ENCODE measurements at places on chromosomes 1 and 21.

DNA sequence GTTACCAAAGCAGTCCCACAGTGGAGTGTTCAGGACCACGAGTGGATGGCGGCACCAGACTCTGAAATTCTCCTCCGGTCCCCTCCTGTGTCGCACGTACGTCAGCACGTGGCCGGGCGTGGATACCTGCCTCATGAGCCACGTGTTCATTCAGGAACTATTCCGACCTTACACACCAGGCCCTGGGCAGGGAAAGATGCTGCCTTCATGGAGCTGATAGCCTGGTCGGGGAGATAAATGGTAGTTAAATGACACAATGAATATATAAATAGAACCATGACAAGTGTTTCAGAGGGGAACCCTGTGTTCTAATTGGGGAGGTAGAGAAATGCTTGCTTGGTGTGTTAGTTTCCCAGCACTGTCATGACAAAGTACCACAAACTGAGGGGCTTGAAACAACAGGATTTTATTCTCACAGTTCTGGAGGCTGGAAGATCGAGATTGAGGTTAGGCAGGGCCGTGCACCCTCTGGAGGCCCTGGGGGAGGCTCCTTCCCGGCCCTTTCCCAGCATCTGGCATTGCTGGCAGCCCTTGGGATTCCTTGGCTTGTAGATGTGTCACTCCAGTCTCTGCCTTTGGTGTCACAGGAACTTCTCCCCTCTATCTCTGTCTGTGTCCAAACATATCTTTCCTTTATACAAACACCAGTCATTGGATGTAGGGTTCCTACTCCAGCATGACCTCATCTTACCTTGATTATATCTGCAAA lies 28.9 kb upstream of the GPR137B start:
- no peak for DNase-seq

DNA sequence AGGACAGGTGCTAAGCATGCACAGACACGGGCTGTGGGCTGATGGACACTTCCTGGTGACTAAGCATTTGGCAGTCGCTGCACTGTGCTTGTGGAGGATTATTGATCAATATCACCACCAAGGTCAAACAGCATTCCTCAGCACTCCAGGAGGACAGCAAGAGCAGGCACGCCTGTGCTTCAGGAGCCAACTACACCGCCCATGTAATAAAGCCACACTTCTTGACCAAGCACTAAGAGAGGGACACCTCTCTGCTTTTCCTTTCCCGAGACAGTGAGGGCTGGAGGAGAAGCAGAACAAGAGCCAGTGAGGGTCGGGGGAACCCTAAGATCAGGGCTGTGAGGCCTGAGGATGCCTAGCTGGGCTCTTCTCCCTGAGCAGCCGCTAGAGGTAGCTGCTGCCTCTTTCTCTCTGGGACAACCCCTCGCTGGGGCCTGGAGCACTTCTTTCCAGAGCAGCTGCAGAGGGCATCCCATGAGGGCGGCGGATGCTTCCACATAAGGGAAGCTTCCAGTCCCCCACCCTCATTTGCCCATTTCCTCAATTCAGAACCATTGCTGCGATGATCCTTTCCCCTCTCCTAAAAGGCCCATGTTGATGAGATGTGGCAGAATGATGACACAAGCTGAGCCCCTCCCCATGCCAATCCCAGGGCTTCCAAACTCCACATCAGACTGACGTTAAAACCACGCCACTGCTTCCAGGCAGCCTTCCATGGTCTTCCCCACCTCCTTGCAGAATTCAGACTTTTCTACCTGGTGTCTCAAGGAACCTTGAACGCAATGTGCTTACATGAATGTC lies 19.1 kb downstream of the RAB7B start:
- peak; percentile 60 for DNase-seq

- DNase-seq = no peak
Measured at GRCh38 chr21:26041431-26042180, 129.0 kb downstream of the APP start.

DNA sequence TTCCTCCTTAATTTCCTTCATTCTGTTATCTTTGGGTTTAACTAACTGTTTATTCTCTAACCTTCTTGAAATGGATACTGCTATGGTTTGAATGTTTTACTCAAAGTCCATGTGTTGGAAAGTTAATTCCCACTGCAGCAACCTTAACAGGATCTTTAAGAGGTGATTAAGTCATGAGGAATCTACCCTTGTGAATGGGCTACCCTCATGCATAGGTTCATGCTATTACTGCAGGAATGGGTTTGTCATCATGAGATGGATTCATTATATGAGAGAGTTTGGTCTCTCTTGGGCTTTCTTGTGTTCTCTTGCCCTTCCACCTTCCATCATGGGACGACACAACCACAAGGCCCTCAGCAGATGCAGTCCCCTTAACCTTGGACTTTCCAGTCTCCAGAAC lies 516.9 kb downstream of the ADGRL2 start:
- DNase-seq = peak; percentile 56

- no peak for DNase-seq
Measured at GRCh38 chr1:44802306-44803061, 2.3 kb downstream of the PLK3 start.

GRCh38 chr1:150749720-150750311 lies 15.8 kb downstream of the CTSS start:
- no peak for DNase-seq

DNA sequence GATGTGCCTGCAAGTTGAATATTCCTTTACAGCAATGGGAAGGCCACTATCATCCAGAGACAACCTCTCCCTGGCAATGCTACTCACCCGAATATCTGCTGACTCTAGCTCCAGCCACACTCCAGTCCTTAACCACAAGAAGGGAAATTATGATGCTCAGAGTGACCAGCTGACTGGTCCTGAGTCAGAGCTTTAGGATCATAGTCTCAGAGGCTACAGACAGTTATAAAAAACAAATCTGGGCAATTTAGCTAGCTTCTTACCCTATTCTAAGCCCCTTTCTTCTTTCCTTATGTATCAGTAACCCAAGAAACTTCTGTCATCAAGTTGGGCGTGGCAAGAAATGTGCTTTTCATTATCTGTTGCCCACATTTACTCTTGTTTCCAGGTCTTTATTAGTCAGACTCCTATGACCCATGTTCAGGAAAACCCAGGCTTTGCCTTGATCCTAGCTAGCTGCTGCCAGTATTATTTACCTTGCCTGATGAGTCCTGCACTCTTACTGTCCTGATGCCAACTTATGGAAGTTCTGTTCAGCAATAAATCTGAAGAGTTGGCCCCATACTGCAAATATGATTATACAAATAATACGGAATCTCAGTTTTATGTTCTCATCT lies 207.0 kb downstream of the TTLL7 start:
- no peak for DNase-seq

DNA sequence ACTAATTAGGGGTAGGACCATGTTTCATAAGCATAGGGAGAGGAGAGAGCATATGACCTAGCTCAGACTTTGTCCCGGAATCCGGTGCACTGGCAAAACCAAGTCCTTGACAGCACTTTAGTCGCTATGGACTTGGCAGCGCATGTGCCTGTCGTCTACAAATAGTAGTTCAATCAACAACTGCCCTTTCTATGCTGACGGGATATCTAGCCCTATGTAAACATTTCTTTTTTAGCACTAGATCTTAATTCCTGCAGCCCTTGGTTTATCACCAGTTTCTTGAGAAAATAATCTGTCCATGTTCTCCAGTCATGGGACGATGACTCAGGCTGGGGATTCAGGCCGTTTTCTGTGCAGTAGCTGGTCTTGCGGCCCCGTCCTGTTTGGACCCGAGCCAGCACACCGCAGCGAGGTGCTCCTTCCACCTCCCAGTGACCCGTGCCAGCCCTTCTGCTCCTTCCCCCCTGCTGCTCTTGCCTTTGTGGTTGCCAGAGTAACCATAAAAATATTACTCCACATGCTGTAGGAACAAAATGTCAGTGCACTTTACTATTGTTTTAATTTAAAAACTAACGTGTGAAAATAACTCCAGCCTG lies 8.6 kb upstream of the MT1HL1 start:
- no peak for DNase-seq

DNA sequence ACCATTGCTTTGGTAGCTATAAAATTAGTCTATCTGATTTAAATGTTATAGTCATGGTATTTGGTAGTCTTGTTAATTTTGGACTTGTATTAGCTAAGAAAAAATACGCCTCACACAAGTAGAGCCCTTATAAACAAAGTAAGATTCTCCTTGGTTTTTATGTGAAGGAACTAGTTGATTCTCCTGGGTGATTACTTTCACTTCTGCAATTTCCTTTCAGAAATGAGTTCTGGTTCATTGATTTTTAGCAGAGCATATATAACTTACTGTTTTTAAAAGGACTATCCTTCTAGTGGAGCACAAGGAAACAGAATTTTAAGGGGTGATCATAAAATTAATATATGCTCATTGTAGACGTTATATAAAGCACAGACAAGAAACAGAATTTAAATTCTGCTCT lies 120.1 kb downstream of the BACH1 start:
- no peak for DNase-seq

- DNase-seq = no peak
Measured at GRCh38 chr1:113990961-113991360, 11.7 kb downstream of the OLFML3 start.

DNA sequence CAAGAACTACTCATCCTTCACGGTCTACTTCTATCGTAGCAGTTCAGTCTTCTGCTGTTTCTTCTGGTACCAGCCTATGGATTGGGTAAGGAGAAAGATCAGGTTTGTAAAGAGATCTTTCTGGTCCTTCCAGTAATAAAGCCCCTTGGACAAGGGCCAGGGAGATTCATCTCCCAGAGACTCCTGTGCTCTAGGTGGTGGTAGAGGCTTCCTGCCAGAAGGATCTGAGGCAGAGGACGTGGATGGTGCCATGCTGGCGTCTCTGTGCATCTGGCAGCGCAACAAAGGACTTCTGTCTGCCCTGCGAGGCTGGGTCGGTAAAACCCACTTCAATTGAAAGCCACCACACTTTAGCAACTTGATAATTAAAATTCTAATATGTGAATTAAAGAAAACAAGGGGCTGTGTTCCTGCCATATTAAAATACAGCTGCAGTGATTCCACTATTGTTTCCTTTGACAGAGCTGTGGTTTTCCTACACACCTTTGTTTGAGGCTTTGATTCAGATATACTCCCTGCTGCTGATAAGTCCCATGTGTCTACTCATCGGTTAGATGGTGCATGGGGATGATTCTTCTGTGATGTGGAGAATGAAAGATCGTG lies 73.6 kb downstream of the ROR1 start:
- no peak for DNase-seq

- DNase-seq = no peak
Measured at GRCh38 chr1:66182026-66182425, 351.9 kb upstream of the SGIP1 start.

- DNase-seq = no peak
Measured at GRCh38 chr1:226798427-226799411, 59.6 kb upstream of the ITPKB start.

DNA sequence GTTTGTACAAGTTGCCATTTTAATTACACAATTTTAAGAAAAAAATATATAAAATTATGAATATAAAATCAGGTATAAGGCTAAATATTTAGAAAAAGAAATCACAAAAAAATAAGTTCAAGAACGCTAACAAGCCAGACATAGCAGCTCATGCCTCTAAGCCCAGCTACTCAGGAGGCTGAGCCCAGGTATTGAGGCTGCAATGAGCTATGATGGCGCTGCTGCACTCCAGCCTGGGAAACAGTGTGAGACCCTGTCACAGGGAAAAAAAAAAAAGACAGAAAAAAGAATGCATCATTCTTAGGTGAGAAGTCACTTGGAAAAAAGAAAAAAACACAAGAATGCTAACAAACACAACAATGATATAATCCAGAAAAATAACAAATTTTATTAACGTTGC lies 112.3 kb upstream of the PRDX6 start:
- DNase-seq = no peak

DNA sequence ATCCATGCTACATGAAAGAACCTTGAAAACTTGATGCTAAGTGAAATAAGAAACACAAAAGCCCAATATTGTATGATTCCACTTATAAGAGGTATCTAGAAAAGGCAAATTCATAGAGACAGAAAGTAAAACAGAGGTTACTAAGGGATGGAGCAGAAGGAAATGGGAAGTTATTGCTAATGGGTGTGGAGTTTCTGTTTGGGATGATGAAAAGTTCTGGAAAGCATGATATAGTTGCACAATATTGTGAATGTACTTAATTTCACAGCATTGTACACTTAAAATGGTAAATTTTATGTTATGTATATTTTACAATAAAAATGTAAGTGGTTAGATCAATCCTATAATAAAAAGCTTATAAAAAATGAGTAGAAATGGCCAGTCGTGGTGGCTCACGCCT lies 1.6 kb upstream of the NECAP2 start:
- no peak for DNase-seq

DNA sequence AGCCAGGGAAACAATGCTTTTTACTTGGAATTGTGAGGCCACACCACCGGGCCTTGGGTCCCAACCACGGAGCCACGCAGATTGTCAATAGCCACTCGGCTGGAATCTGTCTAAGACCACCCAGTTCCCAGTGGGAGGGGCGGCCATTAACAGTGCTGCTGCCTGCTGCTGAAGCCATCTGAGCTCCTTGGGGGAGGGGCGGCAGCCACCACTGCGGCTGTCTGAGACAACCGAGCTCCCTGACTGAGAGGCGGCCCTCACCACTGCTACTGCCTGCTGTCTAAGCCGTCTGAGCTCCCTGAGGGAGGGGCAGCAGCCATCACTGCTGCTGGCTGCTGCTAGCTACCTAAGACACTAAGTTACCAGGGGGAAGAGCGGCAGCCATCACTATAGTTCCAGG lies 64.3 kb downstream of the DMRTA2 start:
- no peak for DNase-seq

- no peak for DNase-seq
Measured at GRCh38 chr1:80918380-80918779, 882.4 kb upstream of the ADGRL2 start.

- no peak for DNase-seq
Measured at GRCh38 chr1:214469290-214469689, 82.1 kb downstream of the PTPN14 start.

DNA sequence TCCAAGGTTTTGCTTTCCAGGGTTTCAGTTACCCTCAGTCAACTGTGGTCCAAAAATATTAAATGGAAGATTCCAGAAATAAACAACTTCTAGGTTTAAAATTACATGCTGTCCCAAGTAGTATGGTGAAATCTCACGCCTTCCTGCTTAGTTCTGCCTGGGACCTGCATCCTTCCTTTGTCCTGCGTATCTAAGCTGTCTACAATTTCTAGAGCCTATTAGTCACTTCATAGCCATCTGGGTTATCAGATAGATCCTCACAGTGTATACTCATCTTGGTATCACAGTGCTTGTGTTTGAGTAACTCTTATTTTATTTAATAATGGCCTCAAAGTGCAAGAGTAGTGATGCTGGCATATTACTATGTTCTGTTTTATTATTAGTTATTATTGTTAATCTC lies 157.7 kb downstream of the ROR1 start:
- no peak for DNase-seq

GRCh38 chr1:156692441-156692924 lies 12.9 kb downstream of the CRABP2 start:
- DNase-seq = no peak

GRCh38 chr1:89104147-89104546 lies 21.8 kb downstream of the GBP2 start:
- DNase-seq = no peak

DNA sequence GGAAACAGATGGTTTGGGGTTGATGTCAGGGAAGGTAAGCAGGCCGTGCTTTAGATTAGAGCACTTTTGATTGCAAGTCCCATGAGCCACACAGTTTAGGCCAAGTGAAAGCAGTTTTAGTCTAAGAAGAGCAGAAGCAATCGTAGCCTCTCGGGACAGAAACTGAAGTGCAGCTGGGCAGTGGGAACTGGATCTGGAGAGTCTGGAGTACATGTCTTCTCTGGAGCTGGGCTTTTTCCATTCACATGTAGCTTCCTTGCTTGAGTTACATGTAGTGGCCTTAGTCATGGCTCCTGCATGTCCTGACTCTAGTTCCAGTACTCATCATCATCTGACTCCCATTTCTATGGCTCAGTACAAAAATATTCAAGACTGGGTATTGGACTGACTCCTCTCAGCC lies 16.7 kb downstream of the CAMTA1 start:
- DNase-seq = no peak

- DNase-seq = no peak
Measured at GRCh38 chr1:6384962-6385361, 8.6 kb downstream of the ACOT7 start.
